Karpas-422 (cell line): ENCODE measurements at places on chromosomes 16 and 17. TPM values are rescaled to one million over a fixed set of nuclear protein-coding genes. Genes with fewer than 3 reads are reported as not detected.

DNA sequence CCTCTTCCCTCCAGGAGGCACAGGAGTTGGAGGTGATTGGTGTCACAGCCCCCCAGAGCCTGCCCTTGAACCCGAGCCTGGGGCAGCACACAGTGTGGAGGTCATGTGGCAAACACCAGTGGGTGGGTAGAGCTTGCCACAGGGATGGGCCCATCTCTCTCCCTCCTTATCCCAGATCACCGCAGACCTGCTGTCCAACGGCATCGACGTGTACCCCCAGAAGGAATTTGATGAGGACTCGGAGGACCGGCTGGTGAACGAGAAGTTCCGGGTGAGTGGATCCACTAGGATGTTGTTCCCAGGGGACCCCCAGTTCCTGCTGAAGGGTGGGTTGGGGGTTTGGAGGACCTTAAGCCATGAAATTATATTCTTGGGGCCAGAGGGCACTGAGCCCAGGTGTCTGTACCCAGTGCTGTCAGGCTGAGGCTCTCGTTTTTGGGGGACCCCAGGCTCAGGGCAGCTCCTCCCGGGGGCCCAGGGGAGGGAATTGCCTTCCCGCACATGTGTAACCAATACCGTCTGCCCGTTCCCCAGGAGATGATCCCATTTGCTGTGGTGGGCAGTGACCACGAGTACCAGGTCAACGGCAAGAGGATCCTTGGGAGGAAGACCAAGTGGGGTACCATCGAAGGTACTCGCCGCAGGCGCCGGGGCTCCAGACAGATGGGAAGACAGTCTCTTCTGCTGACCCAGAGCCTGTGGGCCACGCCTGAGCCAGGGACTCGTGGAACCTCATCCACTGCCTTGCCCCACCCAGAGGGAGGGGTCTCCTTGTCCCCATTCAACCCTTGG is 351.9 kb downstream of the SEC14L1 start:
- no peak for DNase-seq

- no peak for DNase-seq
These were observed 39.4 kb downstream of the HEATR6 start for GRCh38 chr17:60039114-60039846.

GRCh38 chr17:74145756-74146155 is 57.7 kb upstream of the RPL38 start:
- no peak for DNase-seq

GRCh38 chr16:61937646-61938045 is 98.6 kb downstream of the CDH8 start:
- DNase-seq: no peak

DNA sequence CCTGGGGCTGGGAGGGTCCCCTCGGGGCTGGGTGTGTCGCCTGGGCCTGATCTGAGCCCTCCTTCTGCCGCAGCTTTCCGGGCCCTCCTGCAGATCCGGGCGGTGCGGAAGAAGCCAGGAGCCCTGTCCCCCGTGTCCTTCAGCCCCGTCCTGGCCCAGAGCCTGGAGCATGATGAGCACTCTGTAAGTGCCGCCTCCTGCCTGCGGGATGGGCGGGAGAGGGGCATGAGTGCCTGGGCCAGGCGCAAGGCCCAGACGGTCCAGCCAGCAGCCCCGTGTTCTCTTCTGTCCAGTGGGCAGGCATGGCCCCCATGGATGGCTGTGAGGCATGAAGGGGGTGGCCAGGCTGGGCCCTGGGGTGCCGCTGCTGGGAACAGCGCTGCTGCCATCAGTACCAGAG is 16.0 kb upstream of the NUDT16L1 start:
- no peak for DNase-seq

GRCh38 chr17:79944251-79944812 is 91.3 kb downstream of the TBC1D16 start:
- DNase-seq: no peak

- DNase-seq: no peak
These were observed 442.2 kb downstream of the MAF start for GRCh38 chr16:79158337-79158736.

- DNase-seq: no peak
These were observed 1.1 kb upstream of the ZNF263 start for GRCh38 chr16:3282103-3282729.

GRCh38 chr17:7572338-7572587 is 7.2 kb upstream of the CD68 start:
- no peak for DNase-seq

GRCh38 chr17:58965221-58965620 is 141.5 kb downstream of the TRIM37 start:
- DNase-seq: no peak

GRCh38 chr17:37824534-37825485 is 80.0 kb upstream of the HNF1B start:
- DNase-seq: peak; percentile 97

GRCh38 chr16:46774743-46775177 is 26.6 kb upstream of the MYLK3 start:
- DNase-seq: peak; percentile 54

GRCh38 chr17:78879635-78880186 is 23.3 kb downstream of the CEP295NL start:
- DNase-seq: no peak

DNA sequence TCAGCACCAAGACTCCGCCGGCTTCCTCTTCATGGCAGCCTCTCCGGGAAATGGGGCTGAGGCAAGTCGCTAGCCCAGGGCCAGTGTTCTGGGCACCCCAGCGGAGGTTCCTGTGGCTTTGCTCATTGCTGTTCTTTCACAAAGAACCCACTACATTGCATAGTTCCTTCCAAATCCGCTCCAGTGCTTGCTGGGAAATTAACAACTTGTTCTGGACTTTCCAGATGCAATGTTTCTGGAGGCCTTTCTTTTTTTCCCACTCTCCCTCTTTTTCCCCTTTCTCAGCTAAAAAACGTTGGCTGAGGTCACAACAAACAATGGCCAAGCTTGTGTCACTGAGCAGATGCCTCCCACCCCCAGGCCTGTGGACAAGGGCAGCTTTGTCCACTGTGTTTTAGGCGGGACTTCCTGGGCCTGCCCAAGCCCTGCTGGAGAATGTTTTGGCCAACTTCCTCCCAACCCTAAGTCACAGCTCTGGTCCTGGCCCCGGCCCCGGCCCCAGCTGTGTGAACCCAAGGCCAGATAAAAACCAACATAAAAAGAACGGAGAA is 131.5 kb upstream of the RCVRN start:
- no peak for DNase-seq

GRCh38 chr17:82053556-82054263 is 2.0 kb downstream of the GPS1 start:
- no peak for DNase-seq

DNA sequence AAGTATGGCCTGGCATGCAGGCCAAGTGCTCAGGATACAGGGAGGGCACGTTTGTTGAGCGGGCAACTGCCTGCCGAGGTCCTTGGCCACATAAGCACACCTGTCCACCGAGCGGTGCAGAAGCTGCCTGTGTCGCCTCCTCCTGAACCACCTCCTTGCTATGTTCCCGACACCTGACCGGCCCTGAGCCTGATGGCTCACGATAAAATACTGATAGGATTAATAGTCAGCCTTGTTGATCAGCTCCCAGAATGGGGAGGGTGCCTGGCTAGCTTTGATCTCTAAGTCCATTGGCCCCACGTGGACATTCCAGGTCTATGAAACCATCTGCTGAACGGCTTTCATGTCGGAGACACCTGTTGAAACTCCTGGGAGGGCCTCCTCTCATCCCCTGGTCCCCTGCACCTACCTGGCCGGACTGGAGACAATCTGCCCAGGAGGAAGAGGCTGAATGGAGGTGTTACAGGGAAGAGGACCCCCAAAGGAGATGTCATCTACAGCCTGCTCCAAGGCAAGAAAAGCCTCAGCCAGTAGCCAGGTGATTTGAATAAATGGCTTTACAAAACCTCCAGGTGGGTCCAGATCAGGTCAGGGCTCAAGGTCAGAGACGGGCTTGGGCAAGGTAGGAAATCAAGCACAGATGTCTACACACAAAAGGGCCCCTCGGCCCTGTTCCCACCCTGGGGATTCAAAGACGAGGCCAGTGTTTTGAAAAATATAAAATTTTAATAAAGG is 33.4 kb downstream of the AXIN2 start:
- DNase-seq: no peak

DNA sequence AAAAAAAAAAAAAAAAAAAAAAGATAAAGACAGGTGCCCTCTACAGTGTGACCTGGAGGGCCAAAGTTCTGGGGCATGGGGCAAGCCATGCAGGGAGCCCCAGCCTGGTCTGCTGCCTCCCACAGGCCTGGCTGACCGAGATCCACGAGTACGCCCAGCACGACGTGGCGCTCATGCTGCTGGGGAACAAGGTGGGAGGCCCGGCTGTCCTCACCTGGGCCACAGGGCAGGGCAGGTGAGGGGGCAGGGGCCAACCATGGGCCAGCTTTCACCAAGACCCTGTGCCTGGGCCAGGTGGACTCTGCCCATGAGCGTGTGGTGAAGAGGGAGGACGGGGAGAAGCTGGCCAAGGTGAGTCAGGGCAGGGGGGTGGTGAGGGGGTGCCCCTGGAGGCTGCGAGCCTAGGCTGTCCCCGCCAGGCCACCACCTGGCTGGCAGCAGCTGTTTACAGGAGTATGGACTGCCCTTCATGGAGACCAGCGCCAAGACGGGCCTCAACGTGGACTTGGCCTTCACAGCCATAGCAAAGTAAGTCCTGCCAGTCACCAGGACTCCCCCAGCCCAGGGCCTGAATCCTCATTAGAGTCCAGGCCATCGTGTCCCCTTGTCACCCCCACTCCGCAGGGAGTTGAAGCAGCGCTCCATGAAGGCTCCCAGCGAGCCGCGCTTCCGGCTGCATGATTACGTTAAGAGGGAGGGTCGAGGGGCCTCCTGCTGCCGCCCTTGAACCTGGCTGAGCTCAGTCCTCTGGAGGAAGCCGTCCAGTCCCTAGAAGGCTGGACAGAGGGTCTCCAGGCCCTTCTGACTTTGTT is 2.7 kb upstream of the TRAF7 start:
- peak; percentile 77 for DNase-seq

- no peak for DNase-seq
These were observed 9.1 kb downstream of the CHST6 start for GRCh38 chr16:75486014-75486675.

- DNase-seq: no peak
These were observed 4.6 kb upstream of the ADCY7 start for GRCh38 chr16:50261707-50262235.

- DNase-seq: no peak
These were observed 397.4 kb downstream of the CA10 start for GRCh38 chr17:51761105-51761504.

DNA sequence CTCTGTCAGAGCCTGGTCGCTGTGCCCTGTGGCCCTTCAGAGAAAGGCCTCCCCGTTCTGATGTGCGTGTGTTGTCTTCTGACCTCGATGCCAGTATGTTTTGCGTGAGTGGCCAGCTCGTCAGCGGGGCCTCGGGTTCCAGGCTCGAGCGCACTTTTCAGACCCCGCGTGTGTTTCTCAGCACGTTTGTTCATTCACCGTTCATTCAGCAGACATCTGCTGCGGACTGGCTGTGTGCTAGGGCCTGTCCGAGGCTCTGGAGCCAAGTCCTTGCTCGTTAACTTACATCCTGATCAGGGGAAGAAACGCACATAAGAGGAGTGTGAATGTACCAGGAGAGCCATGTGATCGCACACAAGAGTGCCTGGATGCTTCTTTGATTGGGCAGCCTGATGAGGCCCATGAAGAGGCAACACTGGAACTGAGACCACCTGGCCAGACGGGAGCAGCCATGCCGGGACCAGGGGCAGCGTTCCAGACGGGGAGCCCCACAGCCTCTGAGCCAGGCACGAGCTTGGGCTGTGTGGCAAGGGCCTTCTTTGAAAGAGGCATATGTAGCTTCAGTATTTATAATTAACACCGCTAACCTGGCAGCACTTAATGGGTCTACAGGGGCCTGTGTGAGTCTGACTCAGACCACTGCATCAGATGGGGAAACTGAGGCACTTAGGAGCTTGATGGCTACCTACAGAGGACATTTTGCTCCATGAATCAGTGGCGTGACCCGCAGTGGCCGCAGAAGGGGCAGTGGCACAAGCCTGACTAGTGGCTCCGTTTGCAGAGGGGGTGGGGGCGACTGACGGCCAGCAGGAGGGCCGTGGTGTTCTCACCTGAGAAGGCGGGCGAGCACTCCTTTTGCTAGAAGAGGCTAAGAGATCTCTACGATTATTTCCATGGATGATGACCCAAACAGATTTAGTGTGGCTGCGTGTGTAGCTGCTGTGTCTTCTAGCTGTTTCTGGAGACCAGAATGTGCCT is 187.9 kb upstream of the CHMP6 start:
- no peak for DNase-seq

GRCh38 chr16:1749152-1750117 is 21.9 kb downstream of the NME3 start:
- no peak for DNase-seq

DNA sequence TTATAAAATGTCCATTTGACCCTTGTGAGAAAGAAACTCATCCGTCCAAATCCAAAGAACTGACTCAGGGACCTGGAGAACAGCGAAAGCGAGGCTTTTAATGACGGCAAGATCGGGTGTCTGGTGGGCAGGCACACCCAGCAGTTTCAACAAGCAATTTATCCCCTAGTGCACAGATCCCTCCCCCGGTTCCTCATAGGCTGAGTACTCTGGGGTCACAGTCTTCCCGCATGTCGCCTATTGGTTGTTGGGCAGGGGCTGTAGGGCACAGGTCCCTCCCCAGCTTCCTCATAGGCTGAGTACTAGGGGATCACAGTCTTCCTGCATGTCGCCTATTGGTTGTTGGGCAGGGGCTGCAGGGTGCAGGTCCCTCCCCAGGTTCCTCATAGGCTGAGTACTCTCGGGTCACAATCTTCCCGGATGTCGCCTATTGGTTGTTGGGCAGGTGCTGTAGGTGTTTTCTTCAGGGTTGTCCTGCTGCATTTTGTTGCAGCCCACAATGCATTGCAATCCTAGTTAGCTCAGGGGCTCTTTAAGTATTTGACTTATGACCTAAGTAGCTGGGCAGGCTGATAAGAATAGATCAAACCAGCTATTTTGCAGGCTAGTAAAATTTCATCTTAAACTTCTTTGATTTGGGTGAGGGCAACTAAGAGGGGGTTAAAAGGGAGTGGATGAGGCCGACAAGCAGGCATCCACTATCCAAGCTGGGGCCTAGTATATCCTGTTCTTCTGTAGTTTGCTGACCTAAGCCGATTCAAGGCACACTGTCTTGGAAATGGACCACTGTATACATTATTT is 3.6 kb upstream of the UTS2R start:
- peak; percentile 71 for DNase-seq

GRCh38 chr17:33012522-33013033 is 20.9 kb downstream of the SPACA3 start:
- no peak for DNase-seq

DNA sequence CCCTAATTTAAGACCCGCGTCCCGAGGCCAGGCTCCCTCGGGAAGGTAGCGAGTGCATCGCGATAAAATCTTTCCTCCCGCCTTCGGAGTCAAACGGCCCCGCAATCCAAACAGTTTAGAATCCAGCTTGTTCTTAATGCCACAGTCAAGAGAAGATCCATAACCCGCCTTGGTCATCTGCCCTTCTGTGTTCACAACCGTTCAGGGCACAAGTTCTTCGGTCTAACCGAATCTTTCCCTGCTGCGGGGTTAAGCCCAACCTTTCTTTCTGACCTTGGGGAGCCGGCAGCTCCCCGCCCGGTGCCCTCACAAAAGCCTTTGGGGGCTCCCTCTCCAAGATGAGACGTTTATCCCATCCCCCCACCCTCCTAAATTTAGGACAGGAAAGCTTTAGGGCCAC is 30.3 kb downstream of the CPSF4L start:
- peak; percentile 64 for DNase-seq

GINS2 gene
- 10.4 and 14.2 TPM in 2 replicates for total RNA-seq

SLC52A1 gene
- not detected in 2 replicates for total RNA-seq

CCR7 gene
- total RNA-seq: not detected in 2 replicates

TBX21 gene
- not detected in 2 replicates for total RNA-seq

HS3ST4 gene
- total RNA-seq: not detected in 2 replicates

KRTAP4-7 gene
- total RNA-seq: not detected in 2 replicates

C17orf50 gene
- not detected in 2 replicates for total RNA-seq

PRSS27 gene
- total RNA-seq: 1.4 and 2.8 TPM in 2 replicates

KRT38 gene
- total RNA-seq: not detected in 2 replicates

NOG gene
- not detected in 2 replicates for total RNA-seq

TNFRSF17 gene
- 6.2 and 24.0 TPM in 2 replicates for total RNA-seq
